Stimulated activated CD8-positive, alpha-beta memory T cell treated with anti-CD3 and anti-CD28 coated beads, Interleukin-4, amount 100 ng/mL, for 24 hours (primary cell): ENCODE measurements at places on chromosomes 3 and 15.

- no peak for DNase-seq
Measured at GRCh38 chr15:64459066-64459781, 1.2 kb upstream of the ZNF609 start.

GRCh38 chr3:27165321-27165721 is 203.9 kb downstream of the NEK10 start:
- no peak for DNase-seq

DNA sequence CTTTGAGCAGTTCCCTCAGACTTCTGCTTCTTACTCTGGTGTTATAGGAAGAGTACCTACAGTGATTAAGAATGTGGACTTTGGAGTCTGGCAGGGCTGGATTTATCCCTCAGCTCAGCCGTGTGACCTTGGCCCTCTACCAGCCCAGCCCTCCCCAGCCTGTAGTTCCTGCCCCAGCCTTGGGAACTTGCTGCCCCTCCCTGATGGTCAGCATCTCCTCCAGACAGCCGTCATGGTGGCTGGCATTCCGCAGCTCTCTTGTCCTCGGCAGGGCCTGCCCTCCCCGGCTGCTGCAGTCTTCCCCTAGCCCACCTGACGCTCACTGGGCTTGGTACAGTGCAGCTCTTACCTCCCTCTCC is 21.9 kb upstream of the CPNE9 start:
- DNase-seq, result no peak

- DNase-seq, result no peak
Measured at GRCh38 chr3:51819709-51820406, 40.8 kb upstream of the IQCF6 start.

- no peak for DNase-seq
Measured at GRCh38 chr3:138949445-138950005, 2.5 kb downstream of the FOXL2NB start.

DNA sequence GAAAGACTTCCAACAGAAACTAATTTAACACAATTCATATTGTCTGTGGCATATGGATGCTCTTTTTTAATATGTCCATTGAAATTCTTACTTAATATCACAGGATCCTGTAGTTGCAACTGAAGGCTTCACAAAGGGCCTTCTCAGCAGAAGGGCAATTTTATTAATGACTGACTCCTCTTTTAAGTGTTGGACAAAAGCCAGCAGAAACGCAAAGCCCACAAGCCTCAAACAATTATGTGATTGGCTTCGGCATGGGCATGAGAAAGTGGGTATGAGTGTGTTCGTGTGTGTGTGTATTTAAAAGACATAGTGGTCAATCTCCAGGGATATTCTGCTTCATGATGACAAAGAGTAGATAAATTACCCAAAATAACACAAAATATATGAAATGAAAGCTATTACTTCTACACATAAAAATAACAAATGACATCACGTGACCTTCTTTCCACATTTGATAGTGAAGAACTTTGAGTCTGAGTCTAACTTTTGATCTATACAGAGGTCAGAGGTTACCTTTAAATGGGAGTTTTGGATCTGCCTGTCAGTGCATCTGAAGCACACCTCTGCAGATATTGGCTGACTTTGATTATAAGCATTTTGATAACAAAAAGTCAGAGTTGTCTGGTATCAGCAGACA is 496.9 kb downstream of the CADM2 start:
- no peak for DNase-seq
